ENCODE measurements at places on chromosomes 7 and 10.

DNA sequence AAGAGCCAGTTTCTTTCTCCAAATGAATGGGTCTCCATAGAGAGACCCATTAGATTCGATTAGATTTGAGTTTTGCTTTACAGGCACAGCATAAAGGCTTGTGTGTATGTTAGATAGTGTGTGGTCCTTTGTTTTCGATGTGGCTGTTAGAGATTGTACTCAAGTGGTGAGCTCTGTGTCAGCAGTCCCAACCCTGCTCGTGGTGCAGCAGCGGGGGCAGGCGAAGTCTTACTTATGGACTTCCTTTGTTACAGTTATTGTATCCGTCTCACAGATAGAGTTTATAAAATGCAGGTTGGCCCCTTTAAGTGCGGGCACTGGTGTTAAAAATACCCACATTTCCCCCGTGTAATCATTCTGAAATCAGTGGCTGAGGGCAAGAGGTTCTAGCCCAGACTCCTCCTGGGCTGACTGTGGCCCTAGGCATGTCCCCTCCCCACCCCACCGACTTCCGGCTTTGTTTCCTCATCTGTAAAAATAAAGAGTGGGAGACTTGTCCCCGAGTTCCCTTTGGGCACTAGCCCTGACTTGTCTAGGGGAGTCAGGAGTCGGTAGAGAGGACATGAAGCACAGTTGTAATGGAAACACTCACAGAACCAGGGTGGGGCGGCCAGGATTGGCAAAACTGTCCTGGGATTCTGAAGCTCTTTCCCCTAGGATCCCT, 28.6 kb downstream of the MTURN start:
- DNase-seq, result no peak

DNA sequence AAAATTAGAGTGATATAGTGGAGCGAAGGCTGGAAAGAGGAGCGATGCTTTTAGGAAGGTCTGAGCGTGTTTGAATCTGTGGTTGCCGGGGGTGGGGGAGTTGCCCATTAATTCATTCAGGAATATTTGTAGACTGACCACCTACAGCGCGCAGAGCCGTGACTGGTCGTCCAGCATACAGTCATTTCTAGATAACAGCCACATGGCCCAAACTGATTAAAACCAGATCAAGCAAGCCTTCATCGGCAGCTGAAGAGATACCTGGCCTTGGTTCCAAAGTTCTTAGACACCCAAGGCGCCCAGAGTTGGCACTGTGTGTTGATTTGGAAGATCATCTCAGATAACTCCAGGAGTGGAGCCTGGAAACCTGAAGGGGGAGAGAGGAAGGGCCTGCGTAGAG, 1.7 kb downstream of the PROSER2 start:
- DNase-seq, result no peak

DNA sequence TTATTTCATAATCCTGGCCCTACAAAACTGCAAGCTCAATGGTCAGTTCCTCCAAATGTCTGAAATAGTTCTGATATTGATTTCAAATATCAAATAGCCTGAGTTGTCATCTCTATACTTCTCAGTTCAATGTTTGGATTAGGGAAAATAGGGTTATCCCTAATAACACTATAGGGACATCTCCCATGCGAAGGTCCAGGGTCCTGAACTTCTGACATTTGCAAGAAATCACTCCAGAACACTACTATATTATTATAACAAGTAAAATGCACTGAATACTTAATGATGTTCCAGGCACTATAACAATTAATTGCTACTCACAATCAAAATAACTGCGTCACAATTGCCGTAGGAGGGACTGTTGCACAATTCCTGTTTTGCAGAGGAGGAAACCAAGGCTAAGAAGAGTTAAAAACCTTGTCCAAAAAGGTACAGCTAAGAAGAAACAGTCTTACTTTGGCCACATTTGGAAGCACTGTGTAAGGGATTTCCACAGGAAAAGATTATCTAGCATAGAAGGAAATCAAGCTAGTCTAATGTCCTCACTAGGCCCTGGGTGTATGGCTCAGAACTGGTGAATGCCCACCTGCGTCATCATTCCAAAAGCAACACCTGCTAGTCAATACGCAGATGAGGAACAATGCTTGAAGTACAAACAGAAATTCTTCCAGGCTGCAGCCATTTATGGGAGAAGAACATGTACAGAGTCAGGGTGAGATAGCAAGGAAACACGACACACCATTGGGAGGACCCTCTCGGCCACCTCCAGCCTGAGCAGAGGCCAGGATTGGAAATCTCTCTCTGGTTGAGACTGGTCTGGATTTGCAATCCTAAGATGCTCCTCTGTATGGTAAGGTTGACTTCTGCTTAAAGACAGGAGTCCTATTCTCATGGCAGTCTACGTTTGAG, 48.3 kb downstream of the ABLIM1 start:
- no peak for DNase-seq

DNA sequence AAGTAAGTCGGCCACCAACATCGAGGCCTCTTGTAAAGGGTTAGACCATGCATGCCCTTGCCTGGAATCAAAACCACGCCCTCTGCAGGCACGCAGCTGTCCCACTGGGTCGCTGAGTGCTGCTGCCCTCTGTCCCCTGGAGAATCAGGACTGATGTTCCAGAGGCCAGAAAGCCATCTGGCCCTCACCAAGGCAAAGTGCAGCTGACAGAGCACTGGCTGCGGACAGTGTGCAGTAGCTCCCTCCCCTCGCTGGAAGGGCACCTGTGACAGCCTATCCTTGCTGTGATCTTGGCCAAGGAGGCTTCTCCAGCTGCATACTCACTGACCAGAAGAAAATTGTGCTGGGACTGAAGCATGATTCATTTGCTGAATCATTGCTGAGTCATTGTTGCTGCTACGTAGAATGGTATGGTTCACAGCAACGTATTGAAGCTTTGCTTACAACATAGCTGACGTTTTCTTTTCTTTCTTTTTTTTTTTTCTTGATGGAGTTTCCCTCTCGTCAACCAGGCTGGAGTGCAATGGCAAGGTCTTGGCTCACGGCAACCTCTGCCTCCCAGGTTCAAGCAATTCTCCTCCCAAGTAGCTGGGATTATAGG, 30.4 kb downstream of the DDC start:
- no peak for DNase-seq

DNA sequence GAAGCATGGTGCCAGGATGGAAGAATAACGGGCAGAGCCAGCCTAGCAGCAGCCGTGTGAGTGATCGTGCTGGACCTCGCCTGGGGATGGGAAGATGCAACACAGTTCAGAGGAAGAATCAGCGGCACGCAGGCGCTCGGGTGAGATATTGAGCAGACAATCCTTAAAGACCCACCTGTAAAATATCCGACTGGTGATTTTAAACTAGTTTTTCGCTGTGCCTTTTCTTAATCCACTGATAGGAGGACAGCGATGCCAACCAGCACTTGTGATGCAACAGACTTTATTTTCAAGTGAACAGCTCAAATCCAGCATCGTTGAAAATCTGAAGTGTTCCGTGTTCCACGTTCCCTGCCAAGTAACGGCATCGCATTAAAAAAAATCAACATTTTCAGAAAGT, 214.7 kb downstream of the TEX36 start:
- no peak for DNase-seq

DNA sequence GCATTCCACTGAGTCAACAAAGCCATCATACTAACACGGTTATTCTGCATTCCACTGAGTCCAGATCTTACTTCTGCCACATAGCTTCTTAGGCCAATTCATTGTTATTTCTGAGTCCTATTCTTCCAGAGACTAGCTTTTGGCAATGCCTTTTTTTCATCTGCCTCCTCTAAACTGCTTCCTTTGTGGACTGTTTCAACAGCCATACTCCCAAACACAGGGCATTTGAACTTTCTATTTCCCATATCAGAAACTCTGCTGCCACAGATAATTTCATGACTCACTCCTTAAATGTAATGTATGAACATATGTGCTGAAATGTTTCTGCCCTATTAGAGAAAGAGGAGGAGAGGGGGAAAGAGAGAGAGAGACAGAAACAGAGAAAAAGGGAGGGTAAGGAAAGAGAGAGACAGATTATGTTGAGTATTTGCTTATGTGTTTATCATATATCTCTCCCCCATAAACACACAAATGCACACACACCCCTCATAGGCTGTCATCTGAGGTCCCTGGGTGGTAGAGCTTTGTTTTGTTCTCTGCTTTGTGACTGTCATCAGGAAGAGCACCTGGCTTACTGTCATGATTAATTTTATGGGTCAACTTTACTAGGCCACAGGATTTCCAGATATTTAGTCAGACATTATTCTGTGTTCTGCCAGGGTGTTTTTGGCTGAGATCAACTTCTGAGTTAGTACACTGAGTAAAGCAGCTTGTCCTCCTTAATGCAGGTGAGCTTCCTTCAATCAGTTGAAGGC, 308.0 kb upstream of the KCND2 start:
- no peak for DNase-seq

DNA sequence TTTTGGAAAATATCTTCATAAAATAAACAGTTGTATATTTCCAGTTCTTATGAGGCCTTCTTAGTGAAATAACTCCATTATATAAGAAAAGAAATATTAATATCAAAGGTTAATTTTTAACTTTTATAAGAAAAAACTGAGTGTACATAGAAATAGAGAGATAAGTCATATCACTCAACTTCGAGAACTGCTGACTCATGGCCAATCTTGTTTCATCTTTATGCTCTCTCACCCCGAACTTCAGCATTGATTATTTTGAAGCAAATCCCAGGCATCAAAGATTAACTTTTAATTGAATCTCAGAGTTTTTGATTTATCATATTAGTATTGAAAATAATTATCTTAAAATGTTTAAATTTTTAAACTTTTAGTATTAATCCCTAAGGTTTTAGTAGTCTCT, 527.1 kb downstream of the GFRA1 start:
- DNase-seq, result no peak

DNA sequence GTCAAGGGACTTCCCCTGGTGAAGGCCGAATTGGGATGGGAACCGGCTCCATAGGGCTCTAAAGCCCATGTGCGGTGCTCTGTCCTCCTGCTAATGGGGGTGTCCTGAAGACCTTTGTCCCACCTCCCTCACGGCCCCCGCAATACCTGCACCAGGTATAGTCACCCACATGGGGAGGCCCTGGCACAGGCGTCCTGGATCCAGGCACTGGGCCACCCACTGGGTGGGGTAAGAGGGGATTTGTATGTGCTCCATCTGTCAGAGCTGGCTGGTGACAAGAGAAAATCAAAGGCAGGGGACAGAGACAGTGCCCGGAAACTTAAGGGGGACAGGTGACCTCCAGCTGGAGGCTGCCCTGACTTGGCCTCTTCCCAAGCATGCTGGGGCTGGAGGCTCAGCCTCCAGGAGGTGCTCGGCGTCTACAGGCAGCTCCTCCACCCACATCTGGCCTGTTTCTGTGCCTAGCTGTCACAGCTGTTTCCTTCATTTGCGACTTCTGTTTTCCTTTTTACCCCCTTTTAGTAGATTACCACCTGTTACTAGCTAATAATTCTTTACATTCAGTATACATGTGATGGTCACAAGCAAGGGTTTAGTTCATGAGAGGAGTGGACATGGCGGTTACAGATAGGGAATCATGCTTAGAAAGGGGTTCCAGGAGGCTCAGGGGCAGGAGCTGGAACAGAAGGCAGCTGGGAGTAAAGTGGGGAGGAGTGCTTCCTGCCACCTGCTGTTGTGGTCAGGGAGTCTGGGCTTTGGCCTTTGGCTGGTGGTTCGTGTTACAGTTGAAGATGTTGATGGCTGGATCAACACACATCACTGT, 2.3 kb upstream of the CUZD1 start:
- no peak for DNase-seq

GRCh38 chr10:102951316-102951715, 33.2 kb downstream of the CNNM2 start:
- no peak for DNase-seq

DNA sequence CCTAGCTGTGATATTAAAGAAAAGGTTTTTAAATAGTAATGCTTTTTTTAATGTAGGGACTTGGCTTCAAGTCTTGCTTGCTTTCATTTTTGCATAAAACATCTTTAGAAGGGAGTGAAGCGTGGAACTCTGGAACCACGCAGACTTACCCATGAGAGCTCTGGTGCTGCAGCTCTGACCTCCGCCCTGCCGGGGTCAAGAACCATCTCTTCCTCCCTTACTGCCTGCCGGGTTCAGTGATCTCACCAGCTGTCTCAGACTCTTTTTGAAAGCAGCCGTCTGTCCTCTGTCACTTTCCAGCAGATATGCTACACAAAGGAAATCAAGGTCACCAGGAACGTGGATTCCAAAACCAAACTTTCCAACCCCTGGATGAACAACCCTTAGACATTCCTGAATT, 353.8 kb downstream of the GPR37 start:
- DNase-seq, result no peak

DNA sequence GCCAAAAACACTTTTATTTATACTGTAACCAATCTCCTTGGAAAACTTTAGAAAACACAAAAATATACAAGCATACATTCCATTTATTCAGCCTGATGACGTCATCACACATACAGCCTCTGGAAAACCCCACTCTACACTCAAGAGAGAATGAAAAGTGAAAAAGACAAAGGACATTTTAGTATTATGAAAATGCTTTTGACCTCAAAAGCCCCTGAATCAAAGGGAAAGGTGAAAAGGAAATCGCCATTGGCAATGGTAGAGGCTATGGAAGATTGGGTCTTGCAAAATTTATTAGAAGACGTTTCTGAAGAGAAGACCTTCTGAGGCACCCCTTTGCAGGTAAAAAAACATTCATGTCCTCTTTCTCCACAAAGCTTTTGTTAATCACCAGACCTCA, 82.9 kb upstream of the STRIP2 start:
- DNase-seq, result no peak

DNA sequence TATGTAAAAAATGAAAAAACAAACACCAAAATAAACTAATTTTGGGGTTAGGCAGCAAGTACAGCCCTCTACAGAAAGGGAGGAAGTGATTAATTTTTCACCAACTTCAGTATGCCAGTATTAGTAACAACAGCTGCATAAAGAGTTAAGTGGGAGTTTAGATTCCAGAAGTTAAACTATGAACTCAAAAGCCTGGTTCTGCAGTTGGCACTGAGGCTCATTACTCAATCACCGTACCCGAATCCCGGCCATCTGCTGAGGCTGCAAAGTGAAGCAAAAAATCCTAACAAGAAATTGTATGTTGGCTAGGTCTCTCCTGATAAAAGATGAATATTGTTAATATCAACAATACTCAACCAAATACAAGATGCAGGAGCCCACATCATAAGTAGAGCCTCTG, 4.0 kb downstream of the NUDT5 start:
- no peak for DNase-seq

- DNase-seq, result no peak
These were observed 68.1 kb downstream of the TNS3 start for GRCh38 chr7:47513741-47514241.

DNA sequence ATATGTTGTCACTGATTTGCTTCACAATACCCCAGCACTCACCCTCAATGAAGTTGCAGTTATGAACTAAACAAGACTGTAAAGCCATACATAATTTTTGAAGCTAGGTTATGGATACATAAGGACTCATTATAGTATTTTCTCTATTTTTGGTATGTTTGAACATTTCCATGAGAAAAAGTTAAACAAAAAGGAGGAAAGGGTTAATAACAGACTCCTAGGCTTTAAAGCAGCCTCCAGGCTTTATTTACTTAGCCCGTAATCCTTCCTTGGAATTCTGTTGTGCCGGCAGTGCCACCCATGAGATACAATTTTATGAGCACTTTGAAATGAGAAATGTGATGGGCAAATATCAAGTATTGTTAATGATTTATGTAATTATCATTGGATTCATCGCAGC, 2.1 kb upstream of the DENND11 start:
- no peak for DNase-seq

- DNase-seq, result no peak
These were observed 38.4 kb downstream of the TMEM229A start for GRCh38 chr7:123994449-123994848.
